Cerebellum (tissue), 4 donors: ENCODE measurements at places on chromosomes 11 and 22.

DNA sequence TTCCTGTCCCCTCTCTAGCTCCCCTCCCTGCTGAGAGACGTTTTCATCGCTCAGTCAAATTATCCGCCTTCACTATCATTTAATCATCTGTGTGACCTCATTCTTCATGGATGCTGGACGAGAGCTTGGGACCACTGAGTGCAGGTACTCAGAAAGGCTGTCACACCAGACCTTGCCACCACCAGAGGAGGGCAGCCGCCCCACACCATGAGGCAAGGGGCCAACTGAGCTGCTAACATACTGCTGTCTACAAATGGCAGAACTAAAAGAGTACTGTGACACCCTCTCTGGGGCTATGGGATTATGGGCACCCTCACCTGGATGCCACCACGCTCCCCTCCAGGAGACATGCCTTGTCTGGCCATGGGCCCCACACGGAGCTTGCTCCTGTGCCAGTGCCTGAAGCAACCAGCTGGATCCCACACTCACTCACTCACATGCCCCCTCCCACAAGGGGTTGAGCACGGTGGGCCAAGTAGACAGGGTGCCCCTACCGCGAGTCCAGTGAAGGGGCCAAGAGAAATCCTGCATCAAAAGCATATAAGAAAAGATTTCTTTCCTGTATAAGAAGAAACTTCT lies 670.0 kb upstream of the CCDC90B start:
- no peak for DNase-seq

DNA sequence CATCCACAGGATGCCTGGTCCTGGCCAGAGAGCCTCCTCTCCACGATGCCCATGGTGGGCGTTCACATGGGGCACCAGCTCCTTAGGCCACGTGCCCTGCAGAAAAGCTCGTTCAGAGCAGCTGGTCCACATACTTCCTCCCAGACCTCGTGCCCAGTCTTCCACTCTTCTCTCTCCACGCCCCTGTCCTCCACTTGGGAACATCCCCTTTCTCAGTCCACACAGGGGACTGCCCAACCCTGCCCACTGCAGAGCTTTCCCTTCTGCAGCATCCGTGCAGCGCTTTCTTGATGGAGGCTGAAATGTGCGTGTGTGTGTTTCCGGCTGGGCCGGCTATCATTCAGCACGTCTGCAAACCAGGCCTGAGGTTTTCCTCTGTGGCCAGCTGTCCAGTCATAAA lies 11.3 kb downstream of the TPCN2 start:
- DNase-seq, result no peak

DNA sequence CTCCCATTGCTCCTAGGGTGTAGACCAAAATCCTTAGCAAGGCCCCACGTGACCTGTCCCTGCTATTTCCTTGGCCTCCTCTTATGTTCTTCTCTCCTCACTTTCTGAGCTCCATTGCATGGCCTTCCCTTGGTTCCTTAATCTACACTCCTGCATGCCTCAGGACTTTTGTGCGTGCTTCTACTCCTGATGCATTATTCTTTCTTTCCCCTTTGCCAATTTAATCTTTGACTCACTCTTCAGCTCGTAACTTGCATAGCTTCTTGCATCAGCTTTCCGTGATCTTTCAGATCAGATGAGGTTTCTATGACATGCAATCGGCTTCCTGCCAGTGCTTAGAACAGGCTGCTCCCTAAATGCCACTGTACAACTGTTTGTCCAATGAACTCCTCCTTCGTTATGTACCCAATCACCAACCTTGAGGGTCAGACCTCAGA lies 261.6 kb upstream of the CADM1 start:
- DNase-seq, result no peak

GRCh38 chr11:65651589-65652510 lies 10.9 kb downstream of the RELA start:
- DNase-seq, result no peak

GRCh38 chr11:45217991-45218390 lies 68.2 kb downstream of the SYT13 start:
- DNase-seq, result no peak

DNA sequence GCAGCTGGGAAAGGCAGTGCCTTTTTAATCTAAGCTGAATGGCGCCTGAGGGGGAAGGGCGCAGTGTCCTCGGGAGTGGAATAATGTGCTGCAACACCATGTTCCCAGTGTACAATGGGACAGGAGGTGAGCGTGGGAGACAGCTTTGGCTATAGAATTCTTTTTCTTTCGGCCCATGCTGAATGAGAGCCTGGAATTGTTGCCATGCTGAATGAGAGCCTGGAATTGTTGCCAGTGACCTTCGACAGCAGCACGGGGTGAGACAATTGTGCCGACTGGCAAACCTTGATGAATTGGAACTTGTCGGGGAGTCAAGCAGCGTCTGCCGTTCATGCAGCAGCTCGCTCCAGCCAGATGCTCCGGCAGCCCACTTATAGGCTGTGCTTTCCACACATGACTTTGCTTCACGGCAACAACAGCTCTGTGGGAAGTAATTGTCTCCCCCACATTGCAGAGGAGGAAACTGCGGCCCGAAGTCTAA lies 141.4 kb upstream of the E2F8 start:
- no peak for DNase-seq

GRCh38 chr11:14334893-14335292 lies 24.1 kb downstream of the RRAS2 start:
- DNase-seq, result no peak

GRCh38 chr11:17719938-17720795 lies 796 bp downstream of the MYOD1 start:
- no peak for DNase-seq

DNA sequence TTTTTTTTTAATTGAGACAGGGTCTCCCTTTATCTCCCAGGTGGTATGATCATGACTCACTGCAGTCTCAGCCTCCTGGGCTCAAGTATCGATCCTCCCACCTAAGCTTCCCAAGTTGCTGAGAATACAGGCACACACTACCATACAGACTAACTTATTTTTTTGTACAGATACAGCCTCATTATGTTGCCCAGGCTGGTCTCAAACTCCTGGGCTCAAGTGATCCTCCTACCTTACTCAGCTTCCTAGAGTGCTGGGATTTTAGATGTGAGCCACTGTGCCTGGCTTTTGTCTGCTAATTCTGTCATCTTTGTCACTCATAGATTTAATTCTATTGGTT lies 43.5 kb downstream of the CBL start:
- no peak for DNase-seq

DNA sequence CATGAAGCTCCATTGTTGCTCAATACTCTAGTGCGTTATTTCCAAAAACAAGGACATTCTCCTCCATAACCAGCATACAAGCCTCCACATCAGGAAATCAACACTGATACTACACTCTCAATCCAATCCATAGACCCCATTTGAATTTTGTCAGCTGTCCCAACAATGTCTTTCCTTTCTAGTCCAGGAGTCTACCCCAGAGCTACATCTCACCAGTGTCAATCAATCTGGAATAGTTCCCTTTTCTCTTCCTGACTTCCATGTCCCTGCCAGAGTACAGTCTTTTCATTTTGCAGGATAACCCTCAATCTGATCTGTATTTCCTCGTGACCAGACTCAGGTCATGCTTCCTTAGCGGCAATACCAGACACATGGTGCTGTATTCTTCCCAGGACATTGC lies 43.0 kb downstream of the TCF20 start:
- no peak for DNase-seq

DNA sequence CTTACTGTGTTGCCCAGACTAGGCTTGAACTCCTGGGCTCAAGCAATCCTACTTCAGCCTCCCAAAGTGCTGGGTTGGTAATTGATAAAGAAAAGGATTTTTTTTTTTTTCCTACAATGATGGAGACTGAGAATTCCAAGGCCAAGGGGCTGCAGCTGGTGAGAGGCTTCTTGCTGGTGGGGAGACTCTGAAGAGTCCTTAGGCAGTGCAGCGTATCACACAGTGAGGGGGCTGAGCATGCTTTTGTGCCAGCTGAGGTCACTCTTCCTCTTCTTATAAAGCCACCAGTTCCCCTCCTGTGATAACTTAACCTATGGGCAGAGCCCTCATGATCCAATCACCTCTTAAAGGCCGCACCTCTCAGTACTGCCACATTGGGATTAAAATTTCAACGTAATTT lies 28.2 kb upstream of the CCDC81 start:
- no peak for DNase-seq

DNA sequence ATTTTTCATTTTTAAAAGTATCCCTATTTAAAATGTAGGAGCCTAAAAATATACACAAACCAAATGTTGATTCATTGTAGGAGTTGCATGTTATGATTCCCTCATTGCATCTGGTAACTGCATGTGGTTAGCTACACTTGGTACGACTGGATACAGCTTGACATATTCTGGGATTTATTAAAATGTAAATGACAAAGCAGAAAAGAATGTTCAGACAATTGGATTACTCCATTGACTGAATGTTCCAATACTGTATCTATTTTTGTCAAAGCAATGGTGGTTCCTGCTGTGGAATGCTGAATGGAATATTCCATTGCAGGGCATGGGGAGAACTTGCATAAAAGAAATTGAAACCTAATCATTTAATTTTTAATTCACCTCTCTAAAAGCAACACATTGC lies 30.8 kb downstream of the BLID start:
- DNase-seq, result no peak

DNA sequence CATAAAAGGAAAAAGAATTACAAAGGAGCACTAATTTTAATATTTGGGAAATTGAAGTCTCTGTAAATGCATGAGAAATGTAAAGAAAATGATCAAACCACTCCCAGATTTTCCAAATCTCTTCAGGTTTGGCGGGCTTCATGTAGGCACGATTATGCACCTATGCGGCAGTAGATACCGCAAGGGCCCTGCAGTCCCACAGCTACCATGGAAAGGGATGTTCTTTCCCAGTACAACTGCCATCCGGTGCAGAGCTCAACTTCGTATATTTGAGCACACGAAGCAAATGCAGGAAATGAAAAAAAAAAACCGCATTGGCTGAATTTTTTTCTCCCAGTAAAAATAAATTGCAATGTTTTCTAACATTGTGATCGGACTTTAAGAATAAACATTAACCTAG lies 1.4 kb downstream of the SLC17A6 start:
- no peak for DNase-seq

- no peak for DNase-seq
These were observed 21.0 kb upstream of the TMEM123 start for GRCh38 chr11:102473543-102473942.

GRCh38 chr11:3111466-3111865 lies 53.6 kb downstream of the OSBPL5 start:
- no peak for DNase-seq

DNA sequence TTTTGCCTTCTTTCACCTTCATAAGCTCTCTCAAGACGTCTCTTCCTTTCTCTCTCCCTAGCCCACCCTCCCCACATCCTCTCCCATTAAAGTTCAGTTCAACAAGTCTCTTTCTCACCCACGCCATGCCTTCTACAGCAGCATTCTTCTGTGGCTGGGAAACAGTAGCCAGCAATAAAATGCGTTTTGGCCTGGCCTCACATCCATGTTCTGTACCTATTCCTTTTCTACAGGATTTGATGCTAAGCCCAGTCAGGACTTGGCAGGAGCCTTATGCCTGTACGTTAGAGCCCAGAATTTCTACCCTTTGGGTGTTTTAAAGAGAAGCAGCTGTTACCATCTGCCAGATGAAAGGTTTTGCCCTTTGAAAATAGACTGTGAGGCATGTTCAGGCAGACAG lies 7.1 kb upstream of the CD44 start:
- no peak for DNase-seq

GRCh38 chr11:83249972-83250593 lies 36.1 kb downstream of the CCDC90B start:
- DNase-seq, result peak; percentile 45

DNA sequence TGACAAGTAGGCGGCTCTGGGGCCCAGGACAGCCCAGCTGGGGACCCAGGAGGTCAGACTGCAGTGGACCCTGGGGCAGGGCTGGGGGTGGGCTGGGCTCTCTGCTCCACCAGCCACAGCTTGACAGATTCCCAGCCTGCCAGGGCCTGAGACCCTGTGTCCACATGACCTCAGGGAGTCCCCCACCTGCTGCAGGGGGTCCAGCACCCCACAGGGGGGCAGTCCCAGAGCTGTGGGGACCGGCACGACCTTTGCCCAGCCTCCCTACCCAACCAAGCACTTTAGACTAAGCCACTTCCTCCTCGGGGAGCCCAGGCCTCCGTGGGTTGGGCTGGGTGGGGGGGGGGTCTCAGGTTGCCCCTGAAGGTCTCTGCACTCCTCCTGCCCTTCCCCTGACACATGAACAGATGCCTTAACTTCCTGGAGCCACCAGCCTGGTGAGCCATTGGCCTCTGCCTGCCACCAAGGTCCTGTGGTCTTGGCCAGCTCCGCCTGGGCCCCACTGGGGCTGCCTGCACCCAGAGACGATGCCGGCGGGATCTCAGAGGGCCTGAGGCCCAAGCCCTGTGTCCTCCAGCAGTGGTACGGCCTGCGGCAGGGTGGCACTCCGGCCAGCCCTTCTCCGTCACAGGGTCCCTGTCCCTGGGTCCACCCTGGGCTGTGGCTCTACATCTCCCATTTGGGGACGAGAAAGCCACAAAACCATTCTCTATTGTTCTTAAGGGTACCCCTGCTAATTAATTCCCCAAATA lies 3.4 kb downstream of the CCDC188 start:
- DNase-seq, result no peak

GRCh38 chr22:36204632-36205015 lies 3.0 kb upstream of the APOL4 start:
- DNase-seq, result no peak

- DNase-seq, result no peak
These were observed 359.1 kb upstream of the C11orf87 start for GRCh38 chr11:109062871-109063270.
